ENCODE measurements at places on chromosomes 3 and 15. TPM values are rescaled to one million over a fixed set of nuclear protein-coding genes. Genes with fewer than 3 reads are reported as not detected.

GRCh38 chr15:48811325-48811958, 573 bp upstream of the CEP152 start:
- no peak for DNase-seq

GRCh38 chr15:23567921-23568320, 2.4 kb downstream of the MKRN3 start:
- DNase-seq = no peak

DNA sequence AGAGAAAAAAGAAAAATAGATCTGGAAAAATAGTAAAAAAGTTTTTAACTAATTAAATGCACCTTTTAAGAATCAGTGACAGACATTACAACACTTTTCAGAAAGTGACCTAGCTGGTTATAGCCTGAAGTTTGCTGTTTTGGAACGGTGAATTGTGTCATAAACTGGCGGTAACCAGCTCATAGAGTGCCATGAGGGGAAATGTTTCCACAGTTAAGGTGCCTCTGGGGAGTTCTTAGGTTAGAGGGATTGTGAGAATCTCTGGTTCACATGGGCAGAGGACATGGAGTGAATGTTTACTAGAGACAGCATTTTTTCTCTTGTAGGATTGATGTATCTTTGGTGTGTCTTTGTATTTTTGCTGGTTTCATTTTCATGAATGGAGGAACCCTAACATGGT, 2.8 kb downstream of the TBC1D23 start:
- no peak for DNase-seq

DNA sequence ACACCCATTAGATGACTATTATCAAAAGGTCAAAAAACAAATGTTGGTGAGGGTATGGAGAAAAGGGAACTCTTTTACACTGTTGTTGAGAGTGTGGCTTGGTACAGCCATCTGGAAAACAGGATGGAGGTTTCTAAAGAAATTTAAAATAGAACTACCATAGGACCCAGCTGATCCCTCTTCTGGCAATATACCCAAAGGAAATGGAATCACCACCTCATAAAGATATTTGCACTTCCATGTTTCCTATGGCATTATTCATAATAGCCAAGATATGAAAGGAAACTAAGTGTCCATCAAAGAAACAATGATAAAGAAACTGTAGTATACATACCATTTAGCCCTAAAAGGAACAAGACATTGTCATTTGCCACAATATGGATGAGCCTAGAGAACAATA, 186.3 kb downstream of the SCAPER start:
- DNase-seq = no peak

DNA sequence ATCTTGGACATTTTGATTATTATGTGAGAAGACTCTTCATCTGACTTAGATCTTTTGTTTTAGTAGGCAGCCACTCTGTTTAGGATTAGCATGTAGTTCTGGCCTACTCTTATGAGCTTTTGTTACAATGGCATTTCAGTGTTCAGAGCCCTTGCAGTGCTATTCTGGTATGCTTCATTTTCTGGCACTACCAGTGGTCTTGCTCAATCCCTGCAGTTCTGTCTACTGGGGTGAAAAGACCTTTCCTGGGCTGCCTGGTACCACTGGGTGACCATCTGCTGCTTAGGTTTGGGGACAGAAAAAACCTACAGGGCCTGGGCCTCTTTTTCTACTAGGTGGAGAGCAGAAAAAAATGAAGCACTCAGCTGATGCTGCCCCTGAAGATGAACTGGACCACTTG, 42.5 kb downstream of the IL16 start:
- DNase-seq = no peak

DNA sequence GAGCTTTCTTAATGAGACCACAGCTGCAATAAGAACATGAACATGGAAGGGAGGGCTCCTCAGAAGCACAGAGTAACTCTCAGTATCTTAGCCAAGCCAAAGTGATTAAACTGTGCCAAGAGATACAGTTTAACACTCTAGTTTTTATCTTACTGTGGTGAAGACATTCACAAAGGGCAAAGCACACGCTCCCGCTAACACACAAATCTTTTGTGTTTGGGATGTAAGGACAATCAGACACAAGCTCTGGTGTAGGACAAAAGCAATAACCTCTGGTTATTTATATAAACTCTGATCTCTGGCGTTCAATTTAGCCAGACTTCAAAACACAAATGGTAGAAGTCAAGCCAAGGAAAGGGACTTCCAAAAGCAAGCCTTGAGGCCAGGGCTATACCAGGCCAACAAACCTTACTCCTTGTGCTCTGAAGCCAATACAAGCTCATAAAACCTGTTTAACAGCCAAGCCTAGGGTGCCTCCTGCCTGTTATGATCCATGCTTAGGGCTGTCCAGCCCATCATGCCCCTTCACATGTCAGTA, 27.8 kb downstream of the DPH3 start:
- no peak for DNase-seq

DNA sequence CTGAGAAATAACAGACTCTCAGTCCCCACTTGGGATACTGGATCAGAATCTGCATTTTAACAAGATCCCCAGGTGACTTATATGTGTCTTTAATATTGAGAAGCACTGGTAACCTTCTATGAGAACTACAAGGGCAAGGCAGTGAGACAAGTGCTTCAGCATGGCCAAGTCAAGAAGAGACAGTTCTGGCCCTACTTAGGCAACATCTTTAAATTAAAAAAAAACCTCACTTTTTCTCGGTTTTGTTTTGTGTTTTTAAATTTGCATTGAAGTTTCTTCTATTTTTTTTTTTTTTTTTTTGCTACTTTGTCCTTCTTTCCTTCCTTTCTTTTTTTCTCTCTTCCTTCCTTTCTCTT, 42.5 kb upstream of the SPTSSB start:
- no peak for DNase-seq

DNA sequence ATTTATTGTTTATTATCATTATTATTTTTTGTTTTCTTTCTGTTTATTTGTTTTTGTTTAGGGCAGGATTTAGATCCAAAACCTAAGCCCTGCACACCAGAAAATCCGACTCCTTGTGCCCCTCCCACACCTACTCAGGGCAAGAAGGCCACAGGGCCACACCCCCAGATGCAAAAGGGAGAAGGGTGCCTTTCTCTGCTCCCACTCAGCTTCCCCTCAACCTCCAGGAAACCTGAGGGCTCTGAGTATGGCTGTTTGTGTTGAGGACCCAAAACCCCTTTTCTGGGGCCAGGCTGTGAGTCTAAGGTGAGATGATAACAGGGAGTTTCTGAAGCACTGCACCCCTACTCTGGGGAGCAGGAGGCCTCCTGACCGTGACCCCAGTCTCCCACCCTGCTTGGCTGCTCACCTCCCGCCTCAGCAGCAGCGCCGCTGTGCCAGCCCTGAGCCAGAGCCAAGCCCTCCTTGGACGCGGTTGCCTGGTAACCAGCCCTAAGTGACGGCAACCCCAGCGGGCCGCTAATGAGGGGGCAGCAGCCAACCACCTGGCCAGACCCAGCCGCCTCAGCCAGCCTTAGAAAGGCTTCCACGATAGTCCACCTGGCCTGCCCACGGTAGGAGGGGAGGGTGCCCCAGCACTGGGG, 6.4 kb upstream of the C15orf39 start:
- no peak for DNase-seq

The TRPM1 gene
- total RNA-seq = not detected

The LXN gene
- total RNA-seq = 2.0 TPM

The ADIPOQ gene
- not detected for total RNA-seq

The CTDSPL gene
- total RNA-seq = 1.1 TPM

The MCTP2 gene
- 18.1 TPM for total RNA-seq

The CLSTN2 gene
- total RNA-seq = 0.03 TPM
